Right lobe of liver (tissue), 6 donors: ENCODE measurements at places on chromosomes 13 and 19. TPM values are rescaled to one million over a fixed set of nuclear protein-coding genes. Genes with fewer than 3 reads are reported as not detected.
A peak's percentile ranks its signal among the peaks of the same experiment; 100 is the strongest.

DNA sequence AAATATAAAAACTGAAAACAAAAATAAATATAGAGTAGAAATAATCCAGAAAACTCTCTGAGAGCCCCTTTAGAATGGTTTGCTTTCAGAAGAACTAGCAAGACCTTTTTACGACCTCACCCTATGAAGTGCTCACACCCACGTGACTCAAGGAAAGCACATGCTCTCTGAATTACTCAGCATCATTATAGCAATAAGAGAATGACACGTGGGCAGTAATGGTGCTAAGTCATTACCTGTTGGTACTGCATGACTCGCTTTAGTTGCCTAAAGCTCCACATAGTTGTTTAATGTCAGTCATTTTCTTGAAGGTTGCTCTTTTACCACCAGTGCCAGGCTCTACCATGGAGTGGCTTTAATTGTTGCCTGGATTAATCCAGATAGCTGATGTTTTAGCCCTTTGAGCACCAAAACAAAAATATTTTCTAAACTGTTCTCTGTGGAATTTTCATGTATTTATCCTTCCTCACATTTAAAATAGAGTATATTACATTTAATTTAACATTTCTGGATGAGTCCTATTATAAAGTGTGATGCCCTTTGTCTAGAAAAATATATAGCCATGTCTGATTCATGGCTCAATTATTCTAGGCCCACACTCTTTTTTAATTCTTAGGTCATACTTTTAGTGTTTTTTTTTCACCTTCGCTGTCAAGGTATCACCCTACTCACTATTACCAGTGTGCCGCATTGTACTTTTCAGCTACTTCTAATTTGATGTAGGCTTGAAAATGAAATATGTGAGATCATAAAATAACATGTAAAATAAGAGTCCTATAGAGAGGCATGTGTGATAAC is 56.8 kb downstream of the THSD1 start:
- H3K36me3 ChIP-seq = no peaks in the 10 kb centered on the region
- H3K27me3 ChIP-seq = no peaks in the 10 kb centered on the region
- H3K4me3 ChIP-seq = no peak overlapping the region
- H3K27ac ChIP-seq = no peak overlapping the region

DNA sequence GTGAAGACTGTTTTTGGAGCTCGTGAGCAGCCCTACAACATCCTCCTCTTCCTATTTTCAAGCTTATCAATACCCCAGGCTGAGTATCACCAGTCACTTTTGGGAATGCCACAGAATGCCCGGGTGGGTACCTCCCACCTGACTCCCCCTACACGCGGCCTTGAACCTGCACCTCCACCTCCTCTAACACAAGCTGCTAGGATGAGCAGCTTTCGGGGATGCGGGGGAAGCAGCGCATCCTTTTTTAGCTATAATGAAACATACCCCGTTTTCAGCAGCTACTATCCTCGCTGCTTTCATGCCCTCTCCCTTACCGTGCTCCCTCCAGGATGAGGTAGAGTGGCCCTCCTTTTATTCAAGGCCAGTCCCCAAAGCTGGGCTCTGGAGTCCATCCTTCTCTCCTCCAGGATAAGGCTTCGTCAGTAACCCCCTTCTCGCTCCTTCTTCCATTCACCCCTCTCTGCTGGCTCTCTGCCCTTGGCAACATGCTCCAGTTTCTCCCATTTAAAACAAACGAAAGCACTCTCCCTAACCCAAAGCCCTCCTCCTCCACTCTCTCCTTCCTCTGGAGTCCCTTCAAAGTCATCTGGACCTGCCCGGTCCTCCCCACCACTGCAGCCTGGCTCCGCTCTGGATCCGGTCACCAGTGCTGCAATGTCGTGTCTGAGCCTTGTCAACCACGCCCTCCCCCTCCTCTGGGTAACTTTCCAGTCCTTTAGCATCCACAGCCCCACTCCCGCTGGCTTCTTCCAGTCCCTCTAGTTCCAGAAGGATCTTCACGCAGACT is 55.3 kb downstream of the STK24 start:
- H3K4me1 ChIP-seq = no peaks in the 10 kb centered on the region
- no peak for DNase-seq
- no peak overlapping the region for H3K27ac ChIP-seq
- H3K36me3 ChIP-seq = no peaks in the 10 kb centered on the region
- H3K4me3 ChIP-seq = no peak overlapping the region

- DNase-seq = peak; percentile 88
- peaks cover 23% of the 10 kb centered on the region for H3K4me1 ChIP-seq
- H3K27ac ChIP-seq = peak overlapping the region; percentile 61
- H3K36me3 ChIP-seq = no peaks in the 10 kb centered on the region
- no peak overlapping the region for H3K4me3 ChIP-seq
Observed at GRCh38 chr13:110047496-110047895, 259.5 kb downstream of the COL4A1 start.

GRCh38 chr19:27779954-27780353 is 1433.0 kb downstream of the UQCRFS1 start:
- no peak overlapping the region for H3K27ac ChIP-seq
- no peaks in the 10 kb centered on the region for H3K27me3 ChIP-seq
- no peaks in the 10 kb centered on the region for H3K4me1 ChIP-seq
- no peaks in the 10 kb centered on the region for H3K36me3 ChIP-seq
- DNase-seq = no peak
- H3K4me3 ChIP-seq = no peak overlapping the region

- H3K27ac ChIP-seq = no peak overlapping the region
- no peak overlapping the region for H3K4me3 ChIP-seq
- DNase-seq = no peak
- no peaks in the 10 kb centered on the region for H3K27me3 ChIP-seq
- no peaks in the 10 kb centered on the region for H3K36me3 ChIP-seq
- H3K4me1 ChIP-seq = no peaks in the 10 kb centered on the region
Observed at GRCh38 chr13:97568850-97569249, 134.9 kb downstream of the RAP2A start.

GRCh38 chr13:24277761-24278160 is 31.6 kb upstream of the C1QTNF9 start:
- DNase-seq = no peak
- H3K36me3 ChIP-seq = no peaks in the 10 kb centered on the region
- H3K4me3 ChIP-seq = no peak overlapping the region

DNA sequence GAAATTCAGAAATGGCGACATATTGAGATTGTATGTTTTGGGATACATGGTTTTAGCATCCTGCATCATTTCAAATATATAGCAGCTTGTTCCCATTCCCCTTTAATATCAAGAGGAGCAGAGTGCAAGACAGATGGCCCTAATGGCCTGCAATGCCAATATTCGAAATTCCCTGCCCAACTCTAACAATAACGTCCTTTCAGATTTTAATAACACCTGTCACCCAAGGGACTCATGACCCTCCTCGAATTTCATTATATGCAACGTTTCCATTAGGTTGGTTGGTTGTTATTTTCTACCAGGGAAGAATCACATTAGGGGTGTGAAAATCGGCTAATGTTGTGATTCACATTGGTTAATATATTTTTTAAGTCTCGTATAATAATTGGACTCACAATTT is 170.0 kb downstream of the TNFSF13B start:
- H3K27me3 ChIP-seq = no peaks in the 10 kb centered on the region
- no peaks in the 10 kb centered on the region for H3K36me3 ChIP-seq
- DNase-seq = no peak
- H3K4me1 ChIP-seq = no peaks in the 10 kb centered on the region

- no peak for DNase-seq
- no peaks in the 10 kb centered on the region for H3K36me3 ChIP-seq
- no peak overlapping the region for H3K4me3 ChIP-seq
Observed at GRCh38 chr13:72151241-72151640, 284.2 kb upstream of the DACH1 start.

DNA sequence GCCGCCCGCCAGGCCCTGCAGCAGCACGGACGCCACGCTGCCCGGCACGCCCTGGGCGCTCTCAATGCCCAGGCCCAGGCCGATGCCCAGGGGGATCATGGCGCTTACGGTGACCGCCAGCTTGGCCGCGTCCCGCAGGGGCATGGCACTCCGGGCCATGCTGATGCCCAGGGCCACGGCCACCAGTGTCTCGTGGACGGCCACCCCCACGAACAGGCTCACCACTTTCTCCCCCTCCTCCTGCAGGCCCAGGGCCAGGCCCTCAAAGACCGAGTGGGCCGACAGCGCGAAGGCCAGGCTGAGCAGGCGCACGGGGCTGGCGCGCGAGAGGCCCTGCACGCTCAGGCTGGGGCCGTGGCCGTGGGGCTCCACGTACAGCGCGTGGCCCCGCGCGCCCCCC is 6.9 kb downstream of the SLC39A3 start:
- no peaks in the 10 kb centered on the region for H3K36me3 ChIP-seq
- no peak overlapping the region for H3K27ac ChIP-seq
- H3K4me3 ChIP-seq = no peak overlapping the region
- no peak for DNase-seq
- H3K4me1 ChIP-seq = no peaks in the 10 kb centered on the region
- H3K27me3 ChIP-seq = no peaks in the 10 kb centered on the region

DNA sequence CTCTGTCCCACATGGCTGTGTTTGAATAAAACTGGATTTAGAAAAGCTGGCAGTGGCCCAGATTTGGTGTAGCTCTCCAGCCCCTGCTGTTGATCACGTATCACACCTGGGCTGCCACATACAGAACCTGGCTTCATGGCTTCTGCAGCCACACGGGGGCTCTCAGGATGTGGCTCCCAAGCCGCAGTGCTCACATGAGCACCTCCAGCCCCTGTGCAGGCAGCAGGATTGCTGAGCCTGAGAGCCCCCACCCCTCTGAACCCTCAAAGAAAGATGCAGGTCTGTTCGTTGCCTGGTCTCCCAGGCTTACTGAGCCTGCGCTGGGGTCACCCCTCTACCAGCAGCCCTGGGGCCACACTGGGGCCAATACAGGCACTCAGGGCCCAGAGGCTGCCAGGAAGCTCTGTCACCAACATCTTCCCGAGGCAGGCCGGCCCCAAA is 2.7 kb downstream of the PLEKHF1 start:
- DNase-seq = peak; percentile 28
- no peak overlapping the region for H3K4me3 ChIP-seq
- H3K27ac ChIP-seq = no peak overlapping the region

DNA sequence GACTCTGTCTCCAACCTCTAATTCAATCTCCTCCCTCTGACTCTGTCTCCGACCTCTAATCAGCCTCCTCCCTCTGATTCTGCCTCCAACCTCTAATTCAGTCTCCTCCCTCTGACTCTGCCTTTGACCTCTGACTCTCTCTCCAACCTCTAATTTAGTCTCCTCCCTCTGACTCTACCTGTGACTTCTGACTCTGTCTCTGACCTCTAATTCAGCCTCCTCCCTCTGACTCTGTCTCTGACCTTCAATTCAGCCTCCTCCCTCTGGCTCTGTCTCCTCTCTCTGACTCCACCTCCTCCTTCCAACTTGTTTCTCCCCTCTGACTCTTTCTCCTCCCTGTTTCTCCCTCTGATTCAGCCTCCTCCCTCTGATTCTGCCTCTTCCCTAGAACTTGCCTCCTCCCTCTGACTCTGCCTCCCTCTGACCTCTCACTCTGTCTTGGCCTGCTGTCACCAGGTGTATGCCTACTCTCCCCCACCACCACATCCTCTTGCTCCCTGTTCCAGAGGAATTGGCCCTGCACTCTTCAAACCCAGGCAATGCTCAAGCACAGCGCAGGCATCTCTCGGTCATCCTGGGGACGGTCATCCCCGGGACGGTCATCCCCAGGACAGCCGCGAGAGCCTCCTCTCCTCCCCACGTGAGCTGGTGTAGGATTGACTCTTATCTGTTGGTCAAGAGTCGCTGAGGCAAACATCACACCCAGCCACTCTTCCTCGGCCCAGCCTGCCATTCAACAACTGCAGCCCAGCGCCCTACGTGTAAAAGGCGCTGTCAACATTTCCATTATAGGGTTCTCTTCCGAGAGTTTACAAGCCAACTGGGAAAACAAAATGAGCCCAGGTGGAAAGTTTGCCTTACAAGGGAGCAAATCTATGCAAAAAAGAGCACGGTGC is 60.2 kb downstream of the ZIC5 start:
- H3K4me1 ChIP-seq = no peaks in the 10 kb centered on the region
- no peak for DNase-seq
- no peak overlapping the region for H3K4me3 ChIP-seq
- H3K27me3 ChIP-seq = no peaks in the 10 kb centered on the region
- no peak overlapping the region for H3K27ac ChIP-seq
- no peaks in the 10 kb centered on the region for H3K36me3 ChIP-seq

- peaks cover 3% of the 10 kb centered on the region for H3K36me3 ChIP-seq
- no peak overlapping the region for H3K4me3 ChIP-seq
Observed at GRCh38 chr19:7460562-7460966, 28.3 kb downstream of the PEX11G start.

GRCh38 chr19:2336528-2337328 is 8.2 kb downstream of the SPPL2B start:
- H3K4me1 ChIP-seq = no peaks in the 10 kb centered on the region
- H3K4me3 ChIP-seq = no peak overlapping the region
- DNase-seq = no peak
- H3K27ac ChIP-seq = no peak overlapping the region
- H3K36me3 ChIP-seq = no peaks in the 10 kb centered on the region
- H3K27me3 ChIP-seq = no peaks in the 10 kb centered on the region

GRCh38 chr19:31538879-31539278 is 189.6 kb upstream of the TSHZ3 start:
- DNase-seq = no peak
- no peak overlapping the region for H3K27ac ChIP-seq
- H3K36me3 ChIP-seq = no peaks in the 10 kb centered on the region

DNA sequence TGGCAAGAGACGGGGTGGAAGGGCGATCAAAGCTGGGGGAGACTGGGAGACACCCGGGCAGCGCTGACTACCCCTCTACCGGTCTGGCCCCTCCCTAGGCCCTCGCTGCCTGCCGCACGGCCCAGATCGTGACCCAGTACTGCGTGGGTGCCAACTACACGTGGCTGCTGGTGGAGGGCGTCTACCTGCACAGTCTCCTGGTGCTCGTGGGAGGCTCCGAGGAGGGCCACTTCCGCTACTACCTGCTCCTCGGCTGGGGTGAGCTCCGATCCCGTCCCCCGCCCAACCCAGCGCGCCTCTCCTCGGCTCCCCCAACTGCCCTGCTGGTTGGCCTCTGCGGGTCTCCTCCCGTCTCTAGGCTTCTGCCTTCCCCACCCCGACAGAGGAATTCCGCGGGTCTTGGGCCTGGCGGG is 8.8 kb downstream of the GIPR start:
- H3K4me1 ChIP-seq = peaks cover 4% of the 10 kb centered on the region
- peak overlapping the region; percentile 16 for H3K4me3 ChIP-seq
- no peak overlapping the region for H3K27ac ChIP-seq

DNA sequence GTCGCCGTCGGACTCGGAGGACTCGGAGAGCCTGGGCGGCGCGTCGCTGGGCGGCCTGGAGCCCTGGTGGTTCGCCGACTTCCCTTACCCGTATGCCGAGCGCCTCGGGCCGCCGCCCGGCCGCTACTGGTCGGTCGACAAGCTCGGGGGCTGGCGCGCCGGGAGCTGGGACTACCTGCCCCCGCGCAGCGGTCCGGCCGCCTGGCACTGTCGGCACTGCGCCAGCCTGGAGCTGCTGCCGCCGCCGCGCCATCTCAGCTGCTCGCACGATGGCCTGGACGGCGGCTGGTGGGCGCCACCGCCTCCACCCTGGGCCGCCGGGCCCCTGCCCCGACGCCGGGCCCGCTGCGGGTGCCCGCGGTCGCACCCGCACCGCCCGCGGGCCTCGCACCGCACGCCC is 2.5 kb upstream of the GRWD1 start:
- peaks cover 17% of the 10 kb centered on the region for H3K4me1 ChIP-seq
- no peaks in the 10 kb centered on the region for H3K36me3 ChIP-seq
- no peak for DNase-seq
- no peak overlapping the region for H3K4me3 ChIP-seq

Gene TEKTIP1
- total RNA-seq = not detected

Gene CELF5
- total RNA-seq = 0.49 TPM

Gene ZNF28
- 4.2 TPM for total RNA-seq

Gene SOX21
- not detected for total RNA-seq

Gene EDNRB
- 27.8 TPM for total RNA-seq

Gene GAS6
- 29.4 TPM for total RNA-seq

Gene TMEM190
- not detected for total RNA-seq

Gene ZNF808
- 6.5 TPM for total RNA-seq

Gene EXOC3L2
- total RNA-seq = 3.9 TPM

Gene COL4A1
- total RNA-seq = 8.0 TPM
